ENCODE measurements at places on chromosomes 1 and 21.

DNA sequence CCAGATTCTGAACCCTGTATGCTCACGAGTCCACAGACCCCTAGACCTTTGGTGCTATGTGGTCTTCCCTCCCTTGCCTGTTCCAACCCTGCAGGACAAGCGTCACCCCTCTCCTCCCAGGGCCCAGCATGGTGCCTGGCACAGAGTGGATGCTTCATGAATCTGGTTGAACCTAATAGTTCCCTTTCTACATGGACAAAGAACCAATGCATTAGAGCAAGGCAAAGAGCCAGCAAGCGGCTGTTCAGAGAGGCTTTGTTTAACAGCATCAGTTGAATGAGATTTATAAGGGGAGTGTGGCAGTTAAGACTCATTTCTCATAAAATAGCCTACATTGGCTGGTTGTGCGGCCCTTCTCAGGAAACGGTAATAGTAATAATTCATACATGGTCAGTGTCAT lies 14.9 kb downstream of the SLC26A9 start:
- DNase-seq = no peak

- no peak for DNase-seq
Observed at GRCh38 chr1:31441970-31442647, 29.1 kb downstream of the SERINC2 start.

DNA sequence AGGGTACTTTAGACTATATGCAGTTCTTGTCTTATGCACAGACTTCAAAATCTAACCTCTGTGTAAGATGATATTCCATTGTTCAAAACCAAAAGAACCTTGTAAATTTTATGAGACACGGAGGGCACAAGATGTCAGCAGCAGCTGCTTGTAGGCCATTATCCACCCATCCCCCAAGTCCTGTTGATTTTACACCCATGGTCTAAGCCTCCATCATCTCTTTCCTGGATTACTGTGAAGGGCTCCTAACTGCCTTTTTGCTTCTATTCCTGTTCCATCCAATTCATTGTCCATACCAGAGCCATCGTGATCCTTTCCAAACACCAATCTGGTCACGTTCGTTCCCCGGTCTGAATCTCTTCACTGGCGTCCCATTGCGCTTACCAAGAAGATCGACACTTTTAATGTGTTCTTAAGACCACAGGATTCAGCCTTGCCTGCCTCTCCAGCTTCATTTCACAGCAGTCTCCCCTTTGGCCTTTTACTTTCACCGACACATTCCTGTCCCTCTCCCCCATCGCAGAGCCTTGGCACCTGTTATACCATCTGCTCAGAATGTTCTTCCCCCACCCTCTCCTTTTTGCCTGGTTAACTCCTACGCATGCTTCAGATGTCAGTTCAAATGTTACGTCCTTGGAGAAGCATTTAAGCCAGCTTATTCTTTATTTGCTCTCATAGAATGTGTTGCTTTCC lies 107.3 kb upstream of the POU3F1 start:
- DNase-seq = peak; percentile 54

- DNase-seq = peak; percentile 69
Observed at GRCh38 chr1:41662765-41663437, 178.4 kb upstream of the EDN2 start.

GRCh38 chr1:12422488-12422887 lies 192.7 kb downstream of the VPS13D start:
- DNase-seq = no peak

DNA sequence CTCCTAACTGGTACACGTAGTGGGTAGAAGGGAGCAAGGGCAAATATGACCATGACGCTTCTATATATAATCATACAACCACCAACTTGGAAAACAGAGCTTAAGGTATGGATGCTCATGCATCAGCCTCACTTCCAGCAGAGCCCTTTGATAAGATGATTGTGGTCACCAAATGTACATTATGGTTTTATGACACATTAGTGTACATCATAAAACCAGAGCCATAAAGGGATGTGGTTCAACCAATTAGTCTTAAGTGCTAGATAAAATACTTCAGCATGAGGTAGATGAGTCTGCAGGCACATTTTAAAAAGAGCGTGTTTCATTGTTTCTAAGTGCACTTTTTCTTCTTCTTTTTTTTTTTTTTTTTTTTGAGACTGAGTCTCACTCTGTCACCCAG lies 43.7 kb downstream of the NIBAN1 start:
- DNase-seq = no peak

Measured in eye (tissue), 1 donor.